Neural crest cell (in vitro differentiated cells): ENCODE measurements at places on chromosomes 3 and 15. TPM values are rescaled to one million over a fixed set of nuclear protein-coding genes. Genes with fewer than 3 reads are reported as not detected.

The POC1A gene
- total RNA-seq, result 27.7 and 30.1 TPM in 2 replicates

The C3orf22 gene
- not detected in 2 replicates for total RNA-seq

- no peak overlapping the region for H3K27ac ChIP-seq
- no peaks in the 10 kb centered on the region for H3K36me3 ChIP-seq
- H3K4me3 ChIP-seq, result peak overlapping the region; percentile 87
- H3K4me1 ChIP-seq, result peaks cover 16% of the 10 kb centered on the region
Observed at GRCh38 chr15:78507831-78508160, 419 bp downstream of the HYKK start.

DNA sequence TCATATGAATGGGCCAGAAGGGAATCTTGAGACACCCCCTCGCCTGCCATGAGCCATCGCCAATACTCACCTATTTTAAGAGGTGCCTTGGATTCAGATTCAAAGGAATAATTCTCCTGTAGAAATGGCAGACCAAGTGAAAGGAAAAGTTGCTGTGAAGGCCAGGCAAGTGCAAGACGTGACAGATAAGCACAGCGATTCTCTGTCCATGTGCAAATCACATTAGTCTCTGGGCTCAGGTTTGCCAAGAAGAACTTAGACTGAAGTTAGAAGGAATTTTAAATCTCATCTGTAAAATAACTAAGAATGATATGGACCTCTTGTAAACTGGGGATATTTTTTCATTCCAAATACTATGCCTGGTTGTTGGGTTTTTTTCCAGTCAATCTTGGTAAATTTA lies 173.6 kb downstream of the UACA start:
- peaks cover under 1% of the 10 kb centered on the region for H3K27me3 ChIP-seq
- H3K4me1 ChIP-seq, result peaks cover 15% of the 10 kb centered on the region
- DNase-seq, result no peak
- peaks cover 6% of the 10 kb centered on the region for H3K36me3 ChIP-seq
- H3K4me3 ChIP-seq, result no peak overlapping the region

DNA sequence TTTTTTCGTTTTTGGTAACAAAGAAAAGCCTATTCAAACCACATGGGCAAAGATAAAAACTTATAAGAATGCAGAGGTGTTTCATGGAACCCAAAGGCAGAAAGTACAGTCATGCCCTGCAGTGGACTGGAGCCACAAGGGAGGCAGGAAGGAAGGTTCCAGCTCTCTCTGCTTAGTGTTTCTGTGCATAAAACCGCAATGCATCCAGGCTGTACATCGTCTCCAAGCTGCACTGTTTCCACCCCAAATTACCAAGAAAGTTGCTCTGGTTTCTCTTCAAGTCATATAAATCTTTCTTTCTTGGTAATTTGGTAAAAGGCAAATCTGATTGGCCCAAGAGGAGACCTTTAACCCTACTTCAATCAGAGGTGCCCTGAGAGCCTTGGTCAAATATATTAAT lies 15.8 kb downstream of the TRAT1 start:
- H3K27ac ChIP-seq, result no peak overlapping the region
- peaks cover 15% of the 10 kb centered on the region for H3K4me1 ChIP-seq
- H3K4me3 ChIP-seq, result no peak overlapping the region
- no peak for DNase-seq
- no peaks in the 10 kb centered on the region for H3K27me3 ChIP-seq

GRCh38 chr3:193491026-193491425 lies 63.7 kb downstream of the ATP13A4 start:
- no peaks in the 10 kb centered on the region for H3K4me1 ChIP-seq
- peaks cover 4% of the 10 kb centered on the region for H3K27me3 ChIP-seq
- no peak for DNase-seq
- H3K36me3 ChIP-seq, result no peaks in the 10 kb centered on the region
- H3K27ac ChIP-seq, result no peak overlapping the region

The OR5K2 gene
- total RNA-seq, result not detected in 2 replicates

The GHSR gene
- not detected in 2 replicates for total RNA-seq

The EPB42 gene
- not detected in 2 replicates for total RNA-seq

The LRRC31 gene
- not detected in 2 replicates for total RNA-seq

DNA sequence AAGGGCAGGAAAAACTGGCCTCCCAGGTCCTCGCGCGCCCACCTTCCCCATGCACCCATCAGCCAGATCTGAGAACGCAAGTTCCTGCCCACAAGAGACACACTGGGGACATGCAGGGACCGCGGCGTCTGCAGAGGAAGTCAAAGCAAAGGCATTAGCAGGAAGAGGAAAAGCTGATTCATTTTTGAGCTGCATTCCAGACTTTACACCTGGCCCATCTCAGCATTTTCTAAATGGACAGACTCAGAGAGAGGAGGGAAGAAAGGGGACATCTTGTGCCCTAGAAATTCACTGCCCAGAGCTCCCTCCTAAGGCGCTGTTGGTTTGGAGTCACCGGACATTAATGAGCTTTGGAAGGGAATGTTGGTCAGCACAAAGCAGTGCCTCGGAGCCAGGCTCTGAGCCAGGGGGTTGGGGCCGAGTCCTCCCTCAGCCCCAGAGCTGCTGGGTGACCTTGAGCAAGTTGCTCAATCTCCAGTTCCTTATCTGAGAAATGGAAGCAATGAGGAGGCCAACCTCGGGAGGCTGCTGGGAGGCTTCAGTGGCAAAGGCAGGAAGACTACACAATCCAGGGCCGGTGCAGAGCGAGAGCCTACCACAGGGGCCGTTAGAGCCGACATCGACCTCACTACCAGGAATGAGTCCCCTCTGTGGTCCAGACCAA lies 150.5 kb upstream of the IQSEC1 start:
- no peak overlapping the region for H3K4me3 ChIP-seq
- DNase-seq, result no peak
- H3K27ac ChIP-seq, result no peak overlapping the region

DNA sequence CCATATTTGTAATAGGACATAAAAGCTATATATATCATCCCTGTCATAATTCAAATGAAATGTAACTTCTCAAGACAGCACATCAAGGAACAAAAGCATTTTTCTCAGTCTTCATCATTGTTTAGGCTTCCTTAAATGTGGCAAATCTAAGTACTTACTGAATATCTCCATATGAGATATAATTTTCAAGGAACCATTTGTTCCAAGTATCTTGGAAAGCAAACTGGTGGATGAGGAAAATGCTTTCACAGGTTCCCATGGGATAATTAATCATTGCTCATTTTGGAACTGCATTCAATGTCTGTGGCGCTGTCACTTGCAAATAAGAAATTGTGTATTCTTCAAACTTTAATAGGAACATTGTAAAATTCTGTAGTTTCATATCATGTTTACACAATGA lies 52.6 kb upstream of the ZNF385D start:
- no peak overlapping the region for H3K4me3 ChIP-seq
- no peaks in the 10 kb centered on the region for H3K27me3 ChIP-seq
- no peak overlapping the region for H3K27ac ChIP-seq
- DNase-seq, result no peak
- no peaks in the 10 kb centered on the region for H3K36me3 ChIP-seq
- peaks cover 3% of the 10 kb centered on the region for H3K4me1 ChIP-seq

GRCh38 chr15:58726867-58727266 lies 22.6 kb downstream of the ADAM10 start:
- H3K27ac ChIP-seq, result no peak overlapping the region
- H3K36me3 ChIP-seq, result peaks cover 6% of the 10 kb centered on the region
- no peak overlapping the region for H3K4me3 ChIP-seq
- H3K27me3 ChIP-seq, result no peaks in the 10 kb centered on the region
